ENCODE measurements at places on chromosomes 12 and 14.

DNA sequence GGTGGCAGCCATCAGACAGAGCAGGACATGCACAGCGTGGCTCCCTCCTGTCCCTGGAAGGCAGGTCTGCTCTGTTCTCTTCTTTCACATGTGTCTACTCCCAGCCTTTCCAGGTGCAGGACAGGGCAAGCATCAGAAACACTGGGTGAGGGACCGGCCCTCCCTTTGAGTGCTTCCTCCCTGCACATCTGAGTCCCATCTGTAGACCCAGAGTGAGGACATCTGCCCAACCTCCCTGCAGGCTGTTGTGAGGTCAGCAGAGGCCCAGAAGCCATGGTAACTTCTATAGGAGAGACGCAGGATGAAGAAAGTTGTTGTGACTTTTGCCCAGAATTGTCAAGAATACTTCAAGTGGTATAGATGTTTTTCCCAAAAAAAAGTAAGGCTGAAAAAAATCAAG, 282.7 kb downstream of the CACNA1C start:
- DNase-seq, result no peak

GRCh38 chr14:34470319-34470718, 8.3 kb upstream of the SPTSSA start:
- no peak for DNase-seq

DNA sequence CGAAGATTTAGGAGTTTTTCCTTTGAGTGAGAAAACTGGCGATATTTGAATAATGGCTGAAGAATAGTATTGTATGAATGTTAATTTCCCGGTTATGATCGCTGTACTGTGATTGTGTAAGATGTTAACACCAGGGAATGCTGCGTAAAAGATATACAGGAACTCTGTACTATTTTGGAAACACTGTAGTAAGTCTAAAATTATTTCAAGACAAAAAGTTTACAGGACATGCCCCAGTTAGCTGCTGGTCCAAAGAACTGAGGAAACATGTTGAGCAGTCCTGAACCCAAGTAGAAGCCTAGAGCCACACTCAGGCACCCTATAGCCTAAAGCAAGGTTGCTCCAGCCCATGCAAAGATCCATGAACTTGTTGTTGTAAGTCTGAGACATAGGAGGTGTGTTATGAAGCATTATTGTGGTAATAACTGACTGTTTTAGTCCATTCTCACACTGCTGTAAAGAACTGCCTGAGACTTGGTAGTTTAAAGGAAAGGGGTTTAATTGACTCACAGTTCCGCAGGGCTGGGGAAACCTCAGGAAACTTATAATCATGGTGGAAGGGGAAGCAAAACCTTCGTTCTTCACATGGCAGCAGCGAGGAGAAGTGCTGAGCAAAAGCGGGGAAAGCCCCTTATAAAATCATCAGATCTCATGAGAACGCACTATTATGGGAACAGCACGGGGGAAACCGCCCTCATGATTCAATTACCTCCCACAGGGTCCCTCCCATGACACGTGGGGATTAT, 99.8 kb upstream of the RESF1 start:
- DNase-seq, result no peak

DNA sequence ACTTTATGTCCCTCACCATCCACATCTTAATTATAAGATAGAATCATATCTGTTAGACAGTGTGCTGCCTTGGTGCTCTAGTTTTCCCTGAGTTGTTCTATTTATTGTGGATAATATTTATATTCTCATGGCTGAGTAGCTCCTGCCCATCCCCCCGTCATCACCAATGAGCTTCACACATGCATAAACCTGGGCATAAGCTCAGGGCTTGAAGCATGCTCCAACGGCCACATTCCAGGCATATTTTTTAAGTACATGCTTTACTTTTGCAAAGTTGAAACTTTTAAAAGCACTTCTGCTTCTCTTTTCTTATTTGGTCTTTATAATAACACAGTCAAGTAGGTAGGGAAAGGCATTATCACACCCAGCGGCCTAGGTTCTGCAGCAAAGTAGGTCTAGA, 3.4 kb upstream of the FBXO34 start:
- no peak for DNase-seq

DNA sequence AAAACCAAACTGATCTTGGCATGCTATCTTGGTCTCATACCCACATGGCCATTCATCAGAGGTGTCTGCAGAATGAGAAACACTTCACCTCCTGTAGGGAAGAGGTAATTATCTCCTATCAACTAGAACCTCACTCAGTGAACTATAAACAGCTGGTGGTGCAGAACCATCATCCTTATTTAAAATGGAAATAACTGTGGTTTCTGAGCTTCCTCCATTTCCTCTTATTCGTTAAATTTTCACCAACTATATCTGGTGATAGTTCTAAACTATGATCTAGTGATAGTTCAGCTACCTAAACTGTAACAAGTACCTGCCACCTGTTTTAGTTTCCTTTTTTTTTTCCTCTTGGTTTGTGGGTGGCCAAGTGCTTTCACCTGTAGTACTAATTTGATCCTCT, 218.5 kb downstream of the FUT8 start:
- DNase-seq, result no peak

GRCh38 chr12:6607751-6608591, 792 bp upstream of the CHD4 start:
- DNase-seq, result peak; percentile 46

All from activated T-cell treated with anti-CD3 and anti-CD28 coated beads, Interleukin-2, amount 50 U/mL, for 4 hours (primary cell).